ENCODE measurements at places on chromosomes 1 and 21.

- no peak for DNase-seq
Measured at GRCh38 chr1:61375082-61375880, 292.9 kb downstream of the NFIA start.

DNA sequence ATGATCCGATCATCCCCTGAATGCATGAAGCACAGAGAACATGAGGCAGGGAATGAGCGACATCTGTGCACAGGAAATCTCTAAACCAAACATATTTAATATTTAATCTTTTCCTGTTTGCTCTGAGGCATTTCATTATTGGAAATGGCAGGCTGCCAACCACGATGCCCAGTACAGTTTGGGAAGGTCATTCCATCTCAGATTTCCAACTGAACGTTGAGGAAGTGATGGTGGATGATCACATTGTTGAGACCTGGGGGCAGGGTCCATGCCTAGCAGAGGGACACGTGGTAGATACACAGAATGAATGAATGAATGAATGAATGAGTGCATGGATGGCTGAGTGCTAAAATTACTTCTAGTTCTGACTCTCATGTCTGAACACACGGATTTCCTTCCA lies 15.9 kb upstream of the FASLG start:
- no peak for DNase-seq

GRCh38 chr1:232344791-232345399 lies 285.0 kb downstream of the SIPA1L2 start:
- DNase-seq: no peak

GRCh38 chr1:29222686-29223085 lies 8.0 kb downstream of the MECR start:
- no peak for DNase-seq

DNA sequence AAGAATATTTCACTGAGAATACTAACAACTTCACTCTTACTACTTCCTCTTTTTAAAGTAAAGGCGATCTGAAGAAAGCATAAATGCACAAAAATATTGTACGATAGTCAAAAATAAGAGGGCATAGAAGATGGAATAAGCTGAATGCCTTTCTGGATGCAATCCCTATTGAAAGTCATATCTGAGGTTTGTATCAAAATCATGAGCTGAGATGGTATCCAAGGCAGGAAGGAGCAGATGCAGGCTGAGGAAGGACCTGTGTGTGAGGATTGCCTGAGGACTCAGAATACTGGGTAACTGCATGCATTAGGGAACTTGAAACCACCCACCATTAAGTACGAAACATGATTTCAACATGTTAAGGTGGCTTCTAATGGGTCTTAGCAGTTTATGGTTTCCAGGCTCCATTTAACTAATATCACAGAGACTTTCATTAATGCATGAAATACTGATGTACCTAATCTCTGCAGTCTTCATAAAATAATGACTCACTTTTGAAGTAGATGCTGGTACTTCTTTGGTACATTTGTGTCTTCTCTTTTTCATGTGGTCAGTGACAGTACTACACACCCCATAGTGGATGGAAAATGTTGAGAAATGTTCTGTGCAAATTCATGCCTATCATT lies 29.6 kb upstream of the RGS1 start:
- peak; percentile 16 for DNase-seq

GRCh38 chr1:227766015-227766634 lies 30.9 kb downstream of the SNAP47 start:
- no peak for DNase-seq

DNA sequence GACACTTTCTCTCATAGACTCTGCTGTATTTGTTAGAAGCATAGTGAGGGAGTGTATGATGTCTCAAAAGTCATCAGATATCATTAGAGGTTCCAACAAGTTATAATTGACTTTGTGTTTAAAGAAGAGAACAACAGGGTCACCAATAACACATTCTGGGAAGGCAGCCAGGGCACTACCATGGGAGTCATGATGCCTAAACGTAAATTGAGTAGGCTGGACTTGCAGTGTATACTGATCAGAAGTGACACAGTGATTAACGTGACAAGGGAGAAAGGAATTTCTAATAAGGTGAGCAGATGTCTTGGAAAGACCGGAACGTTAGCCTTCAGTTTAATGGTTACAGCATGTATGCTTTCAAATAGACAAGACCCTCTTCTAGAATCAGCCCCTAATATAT lies 973.2 kb downstream of the NCAM2 start:
- peak; percentile 30 for DNase-seq

DNA sequence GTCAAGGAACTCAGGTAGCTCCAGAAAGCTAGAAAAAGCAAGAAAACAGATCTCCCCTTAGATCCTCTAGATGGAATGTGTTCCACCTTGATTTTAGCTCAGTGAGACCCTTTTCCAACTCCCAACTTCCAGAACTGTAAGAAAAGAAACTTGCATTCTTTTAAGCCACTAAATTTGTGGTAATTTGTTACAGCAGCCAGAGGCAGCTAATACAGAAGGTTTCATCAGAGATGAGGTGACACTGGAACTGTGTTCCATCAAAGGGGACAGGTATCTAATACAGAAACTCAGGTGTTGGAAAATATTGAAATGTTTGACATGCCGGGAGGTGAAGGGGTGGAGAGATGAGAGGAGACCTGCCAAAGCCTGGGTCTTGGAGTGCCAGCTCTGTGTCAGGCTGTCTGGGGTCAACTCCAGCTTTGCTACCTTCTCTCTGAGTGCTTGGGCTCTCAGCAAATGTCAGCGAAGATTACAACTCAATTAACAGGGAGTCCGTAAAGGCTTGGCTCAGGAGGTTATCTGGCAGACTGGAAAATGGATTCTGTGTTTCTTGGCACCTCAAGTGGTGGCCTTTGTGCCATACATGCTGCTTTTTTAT lies 71.3 kb downstream of the PLPP3 start:
- no peak for DNase-seq

DNA sequence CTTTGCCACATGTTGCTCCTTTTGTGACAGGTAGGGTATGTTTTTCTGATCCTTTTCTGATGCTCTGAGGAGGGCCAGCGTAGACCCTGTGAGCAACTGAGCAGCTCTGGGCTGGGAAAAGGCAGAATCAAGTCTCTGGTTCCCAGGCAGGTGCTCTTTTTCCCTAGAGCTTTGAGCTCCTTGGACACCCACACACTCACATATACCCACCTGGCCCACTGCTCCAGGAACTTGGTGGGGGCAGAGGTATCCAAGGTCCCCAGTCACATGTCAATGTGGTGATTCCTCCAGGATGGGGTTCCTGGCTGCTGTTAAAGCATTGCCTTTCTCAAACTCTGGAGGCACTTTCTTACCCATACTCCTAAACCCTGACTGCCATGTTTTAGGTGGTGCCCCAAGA lies 5.4 kb downstream of the CD2 start:
- DNase-seq: no peak

DNA sequence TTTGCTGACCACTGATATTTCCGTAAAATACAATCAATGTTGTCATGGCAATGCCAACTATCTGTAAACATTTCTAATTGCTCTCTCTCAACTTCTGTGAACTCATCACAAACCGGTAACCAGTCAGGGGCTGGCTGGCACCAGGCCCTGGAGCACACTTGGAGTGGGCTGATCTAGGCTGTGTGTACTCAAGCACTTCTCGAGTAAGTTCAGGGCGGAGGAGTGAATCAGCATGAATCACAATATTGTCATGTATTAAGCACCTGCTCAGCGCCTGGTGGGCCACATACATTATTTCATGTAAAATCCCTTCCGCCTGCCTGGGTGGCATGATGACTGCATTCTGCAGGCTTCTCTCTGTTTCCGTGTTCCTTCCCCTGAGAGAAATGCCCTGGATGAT lies 212.4 kb downstream of the FOXD2 start:
- DNase-seq: no peak

GRCh38 chr1:52920791-52921291 lies 699 bp downstream of the ECHDC2 start:
- no peak for DNase-seq

DNA sequence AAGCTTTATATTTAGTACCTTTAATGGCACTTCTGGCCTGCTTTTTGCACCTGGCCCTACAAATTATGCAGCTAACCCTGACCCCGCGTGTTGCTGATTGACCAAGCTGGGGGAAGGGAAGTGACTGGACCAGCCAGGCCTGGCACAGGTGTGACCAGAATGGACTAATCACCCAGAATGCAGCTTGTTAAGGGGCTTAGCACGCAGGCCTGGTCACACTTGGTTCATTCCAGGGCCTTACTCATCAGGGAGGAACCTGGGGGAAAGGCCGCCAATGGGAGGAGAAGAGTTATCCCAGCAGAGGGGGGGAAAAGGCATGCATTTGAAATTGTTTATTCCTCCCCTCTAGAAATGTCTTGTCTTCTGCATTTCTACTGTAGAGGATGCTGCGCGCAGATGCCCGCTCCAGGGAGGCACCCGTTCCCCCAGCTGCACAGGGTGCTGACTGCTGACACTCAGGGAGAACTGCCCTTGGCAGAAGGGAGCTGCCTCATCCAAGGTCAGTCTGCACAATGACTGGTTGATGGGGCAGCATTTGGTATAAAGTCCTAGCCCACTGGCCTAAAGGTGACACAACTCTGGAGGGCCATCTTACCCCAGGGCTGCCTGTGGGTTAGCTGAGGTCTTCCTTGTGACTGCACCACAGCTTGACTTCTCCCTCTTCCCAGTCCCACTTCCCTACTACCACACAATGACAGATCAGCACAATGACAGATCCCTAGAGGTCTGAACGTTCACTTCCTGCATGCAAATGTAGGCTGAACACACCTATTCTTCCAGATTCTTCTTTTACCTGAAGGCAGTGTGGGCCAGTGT lies 29.0 kb downstream of the DHCR24 start:
- DNase-seq: no peak

- DNase-seq: peak; percentile 87
Measured at GRCh38 chr1:246647113-246647512, 77.1 kb upstream of the SCCPDH start.

GRCh38 chr21:18725653-18726052 lies 322.1 kb upstream of the TMPRSS15 start:
- no peak for DNase-seq

GRCh38 chr1:167676916-167677848 lies 44.6 kb upstream of the MPZL1 start:
- no peak for DNase-seq

DNA sequence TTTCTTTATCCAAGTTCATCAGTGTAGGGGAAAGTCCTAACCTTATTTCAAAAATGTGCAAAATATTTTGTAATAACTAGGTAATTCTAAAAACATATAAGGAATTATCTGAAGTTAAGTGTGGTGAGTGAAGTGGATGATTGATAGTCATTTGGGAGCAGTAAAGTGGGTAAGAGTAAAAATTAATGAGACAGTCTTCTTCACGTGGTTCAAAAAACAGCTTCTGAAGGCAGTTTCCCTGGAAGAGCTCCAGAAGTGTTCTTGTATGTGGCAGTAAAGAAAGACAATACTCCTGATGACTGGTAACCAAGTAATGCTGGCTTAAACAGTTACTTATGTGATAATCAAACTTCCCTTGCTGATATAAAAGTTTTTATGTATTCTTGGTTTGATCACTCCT lies 50.3 kb downstream of the LEPR start:
- no peak for DNase-seq

DNA sequence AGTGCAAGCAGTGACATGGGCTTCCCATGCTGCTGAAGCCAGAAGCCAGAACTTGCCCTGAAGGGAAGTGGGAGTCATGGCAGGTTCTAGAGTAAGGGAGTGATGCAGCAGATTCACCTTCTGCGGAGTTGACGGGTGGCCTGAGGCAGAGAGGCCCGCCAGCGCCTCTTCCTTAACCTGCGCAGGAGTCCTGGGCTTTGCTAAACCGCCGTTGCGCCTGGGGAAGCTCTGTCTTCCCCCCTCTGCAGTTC lies 67.3 kb downstream of the OBSCN start:
- no peak for DNase-seq

GRCh38 chr1:34879230-34879629 lies 19.7 kb upstream of the SMIM12 start:
- no peak for DNase-seq

DNA sequence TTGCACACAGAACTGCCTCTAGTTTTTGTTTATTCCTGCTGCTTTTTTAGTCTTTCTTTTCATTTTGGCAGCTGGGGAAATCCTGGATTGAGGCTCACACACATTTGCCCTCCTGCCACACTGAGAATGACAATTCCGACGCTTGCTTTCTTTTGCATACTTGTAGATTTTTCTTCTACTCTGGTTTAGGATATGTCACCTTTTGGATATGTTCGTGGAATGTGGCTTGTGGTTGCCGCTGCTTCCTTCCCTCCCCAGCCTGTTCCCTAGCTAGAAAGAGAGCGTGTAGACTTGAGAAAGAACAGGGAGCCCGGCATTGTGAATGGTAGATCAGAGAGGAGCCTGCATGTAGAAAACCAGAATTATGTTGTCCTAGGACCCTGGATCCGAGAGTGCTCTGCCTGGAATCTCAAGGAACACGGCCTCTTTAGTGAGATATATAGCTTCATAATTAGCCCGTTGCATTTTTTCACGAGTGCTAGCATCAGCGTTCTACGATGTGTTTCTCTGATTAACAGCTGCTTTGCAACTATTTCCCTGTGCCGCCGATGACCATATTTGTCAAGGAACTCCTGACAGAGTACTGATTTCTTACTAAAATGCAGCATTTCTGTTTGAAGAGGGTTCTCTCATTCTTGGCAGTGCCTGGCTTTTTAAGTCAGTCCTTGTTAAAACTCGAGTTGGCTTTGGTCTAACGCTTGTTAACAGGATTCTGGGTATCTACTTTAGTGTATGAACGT lies 56.2 kb downstream of the PEX14 start:
- no peak for DNase-seq

GRCh38 chr1:84406346-84406861 lies 8.1 kb downstream of the DNASE2B start:
- peak; percentile 3 for DNase-seq

DNA sequence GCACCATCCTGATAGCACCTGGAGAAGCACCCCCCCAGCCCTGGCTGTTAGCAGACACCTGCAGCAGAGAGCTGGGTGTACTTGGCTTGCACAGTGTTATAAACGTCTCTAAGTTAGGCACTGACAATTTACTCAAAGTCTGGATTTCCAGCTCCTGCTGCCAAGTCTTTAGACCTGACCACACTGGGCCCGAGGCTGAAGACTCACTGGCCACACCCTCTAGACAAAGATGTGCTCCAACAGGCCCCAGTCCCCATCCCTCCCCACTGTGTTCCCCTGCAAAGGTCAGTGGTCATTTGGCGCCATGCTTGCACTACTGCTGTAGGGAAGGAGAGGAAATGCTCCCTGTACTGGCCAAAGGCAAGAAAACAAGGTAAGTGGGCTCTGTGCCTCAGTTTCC lies 31.1 kb downstream of the PADI6 start:
- no peak for DNase-seq

- no peak for DNase-seq
Measured at GRCh38 chr1:15866721-15867201, 19.3 kb downstream of the SPEN start.

DNA sequence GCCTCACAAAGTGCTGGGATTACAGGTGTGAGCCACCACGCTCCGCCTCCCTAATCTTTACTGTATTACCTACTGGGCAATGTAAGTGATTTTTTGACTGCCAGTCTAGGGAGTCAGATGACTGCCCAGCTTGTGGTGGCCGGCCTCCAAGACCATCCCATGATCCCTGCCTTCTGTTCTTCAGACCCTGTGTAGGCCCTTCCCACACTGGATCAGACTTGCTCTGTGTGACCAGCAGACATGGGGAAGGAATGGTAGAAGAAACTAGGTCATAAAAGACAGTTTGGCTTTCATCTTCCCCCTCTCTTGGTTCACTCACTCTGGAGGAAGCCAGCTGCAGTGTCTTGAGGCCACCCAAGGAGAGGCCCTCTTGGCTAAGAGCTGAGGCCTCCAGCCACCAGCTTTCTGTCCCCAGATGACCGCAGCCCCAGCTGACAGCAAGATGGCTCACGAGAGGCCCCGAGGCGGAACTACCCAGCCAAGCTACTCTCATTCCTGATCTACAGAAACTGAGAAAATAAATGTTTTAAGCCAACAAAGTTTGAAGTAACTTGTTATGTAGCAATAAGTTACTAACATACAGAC lies 14.5 kb upstream of the CBR3 start:
- DNase-seq: peak; percentile 38
